ENCODE measurements at places on chromosomes 7 and 10.

DNA sequence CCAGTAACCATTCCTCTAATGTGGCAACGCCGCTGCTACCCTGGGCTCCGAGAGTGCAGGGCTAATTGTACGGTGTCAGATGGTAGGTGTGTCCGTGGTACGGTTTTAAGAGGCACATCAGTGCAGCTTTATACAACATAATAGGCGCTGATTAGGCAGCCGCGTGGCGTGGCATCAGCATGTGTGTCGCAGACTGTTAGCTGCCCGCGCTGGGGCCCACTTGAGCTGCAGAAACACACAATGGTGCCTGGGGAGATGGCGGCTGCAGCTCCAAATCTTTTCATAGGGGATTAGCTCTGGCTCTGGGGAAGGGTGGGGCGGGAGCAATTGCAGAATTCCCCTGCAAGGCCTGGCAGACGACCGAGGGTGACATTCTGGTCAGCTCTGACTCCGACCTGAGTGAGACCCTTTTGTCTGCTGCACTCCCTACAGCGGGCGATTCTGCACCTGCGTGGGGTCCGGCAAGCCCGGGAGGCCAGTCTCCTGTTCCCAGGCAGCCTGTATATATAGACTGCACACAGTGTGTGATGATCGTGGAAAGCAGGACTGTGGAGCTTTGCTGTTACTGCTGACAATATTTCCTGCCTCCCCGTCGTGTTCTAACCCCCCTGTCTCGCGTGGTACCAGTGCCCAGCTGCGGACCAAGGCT, 722.7 kb upstream of the CELF2 start:
- DNase-seq = no peak

GRCh38 chr7:140914083-140914482, 10.6 kb downstream of the BRAF start:
- DNase-seq = no peak

- no peak for DNase-seq
These were observed 232 bp upstream of the GRID1 start for GRCh38 chr10:86366902-86367151.

GRCh38 chr7:48718731-48719378, 205.5 kb upstream of the CDC14C start:
- no peak for DNase-seq

DNA sequence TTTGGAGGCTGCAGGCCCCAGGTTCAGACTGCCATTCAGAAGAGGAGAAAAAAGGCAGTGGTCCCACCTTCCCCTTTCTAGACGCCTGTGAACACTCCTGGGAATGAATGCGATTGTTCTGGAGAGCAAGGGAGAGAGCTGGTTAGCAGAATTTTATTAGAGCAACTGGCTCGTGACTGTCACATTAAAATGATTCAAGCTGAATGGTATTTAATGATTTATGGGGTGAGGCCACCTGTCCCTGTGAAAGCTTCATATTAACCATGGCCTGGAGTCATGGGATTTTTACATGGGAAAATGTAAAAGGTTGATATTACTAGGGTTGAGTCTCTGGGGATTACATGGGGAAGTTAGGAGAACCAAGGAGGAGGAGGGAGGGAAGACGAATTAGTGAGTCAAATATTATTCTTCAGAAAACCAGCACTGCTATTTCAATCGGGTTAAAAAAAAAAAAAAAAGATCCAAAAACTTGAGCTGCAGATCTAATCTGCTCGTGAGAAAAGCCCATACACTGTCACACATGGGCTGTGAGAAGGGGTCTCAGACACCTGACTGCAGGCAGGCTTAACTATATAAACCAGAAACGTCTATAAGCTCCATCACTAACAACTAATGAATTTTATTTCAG, 8.3 kb downstream of the CXCL12 start:
- DNase-seq = no peak

DNA sequence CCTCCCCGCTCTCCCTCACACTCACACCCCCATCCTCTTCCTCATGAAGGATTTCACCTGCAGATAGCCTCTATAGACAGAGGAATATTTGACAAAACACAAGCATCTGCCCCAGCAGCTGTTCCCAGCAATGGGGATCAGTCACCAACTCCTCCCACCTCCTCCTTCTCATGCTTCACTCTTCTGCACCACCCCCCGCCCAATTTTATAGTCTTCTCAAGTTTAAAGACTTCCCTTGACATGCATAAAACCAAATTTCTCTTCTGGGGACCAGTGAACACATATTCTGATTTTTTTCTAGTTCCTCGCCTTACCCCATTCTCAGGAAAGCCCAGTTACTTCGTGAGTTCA, 654.4 kb downstream of the LRMDA start:
- DNase-seq = no peak

GRCh38 chr10:72170733-72171132, 45.1 kb upstream of the ANAPC16 start:
- DNase-seq = no peak

DNA sequence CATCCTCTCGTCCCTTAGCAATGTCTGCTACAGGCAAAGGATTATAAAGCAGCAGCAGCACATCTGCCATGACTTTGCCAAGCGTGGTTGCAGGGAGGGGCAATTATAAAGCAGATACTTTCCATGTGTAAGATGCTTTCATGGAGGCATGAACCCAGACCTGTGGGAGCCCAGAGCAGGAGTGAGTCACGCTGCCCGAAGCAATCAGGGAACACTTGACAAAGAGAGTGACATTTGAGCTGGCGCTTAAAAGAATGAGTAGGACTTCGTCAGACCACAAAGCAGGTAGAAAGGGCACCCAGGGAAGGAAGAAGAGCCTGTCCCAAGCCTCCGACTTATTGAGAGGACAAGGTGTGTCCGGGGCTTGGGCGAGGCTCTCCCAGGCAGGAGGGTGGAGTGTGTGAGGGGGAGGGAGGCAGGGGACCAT, 147.2 kb downstream of the MYOF start:
- no peak for DNase-seq

DNA sequence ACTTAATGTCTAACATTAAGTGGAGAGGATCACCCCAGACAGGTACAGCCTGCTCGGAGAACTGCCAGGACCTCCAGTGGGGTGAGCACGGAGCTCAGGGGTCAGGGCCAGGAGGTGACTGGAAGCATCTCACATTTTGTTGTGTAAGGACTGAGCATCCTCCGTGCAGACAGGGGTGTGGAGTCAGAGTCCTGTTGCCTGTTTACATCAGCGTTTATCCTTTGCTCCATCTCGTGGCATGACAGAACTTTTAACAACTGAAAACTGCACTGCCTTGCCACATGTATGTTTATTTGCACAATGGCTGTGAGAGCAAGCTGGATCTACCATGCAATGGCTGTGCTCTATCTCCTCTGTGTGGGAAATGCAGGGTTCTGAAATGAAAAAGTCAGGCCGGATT, 175.4 kb upstream of the AKR1E2 start:
- DNase-seq = no peak

DNA sequence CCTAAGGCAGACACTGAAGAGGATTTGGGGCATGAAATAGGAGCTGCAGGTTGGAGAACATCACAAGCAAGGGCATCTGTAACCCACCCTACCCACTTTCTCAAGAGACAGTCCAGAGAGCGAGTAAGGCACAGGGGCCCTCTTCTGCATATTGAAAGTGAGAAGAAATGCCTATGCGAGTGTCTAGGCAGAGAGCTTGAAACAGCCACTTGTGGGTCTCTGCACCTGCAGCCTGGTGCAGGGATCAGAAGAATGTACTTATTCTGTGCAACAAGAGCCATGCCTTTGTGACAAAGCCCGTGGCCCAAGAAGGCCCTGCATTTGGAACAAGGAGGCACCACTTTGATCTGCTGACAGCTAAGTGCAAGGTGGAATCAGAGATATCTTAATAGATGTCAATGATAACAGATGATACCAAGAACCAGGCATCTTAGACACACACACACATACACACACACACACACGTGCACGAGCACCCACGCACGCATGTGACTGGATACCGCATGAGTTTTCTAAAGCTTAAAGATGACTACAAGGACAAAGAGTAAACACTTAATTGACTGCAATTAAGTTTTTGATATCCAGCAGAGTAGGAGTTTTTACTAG, 89.3 kb downstream of the NPSR1 start:
- no peak for DNase-seq

DNA sequence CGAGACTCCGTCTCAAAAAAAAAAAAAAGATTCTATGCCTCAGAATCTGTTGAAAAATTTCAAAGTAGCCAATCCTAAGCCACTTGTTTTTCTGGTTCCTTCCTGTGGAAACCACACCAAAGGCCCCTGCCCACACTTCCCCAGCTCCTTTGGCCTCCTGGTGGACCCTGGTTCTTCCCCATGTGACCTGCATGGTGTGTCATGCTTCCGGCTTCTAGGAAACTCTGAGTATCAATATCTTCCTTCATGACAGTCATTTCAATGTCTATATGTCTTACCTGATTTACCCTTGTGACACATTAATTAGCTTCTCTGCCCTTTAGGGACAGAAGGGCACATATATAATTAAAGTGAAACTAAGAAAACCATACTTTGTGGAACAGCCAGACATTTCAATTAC, 80.4 kb upstream of the GRB10 start:
- no peak for DNase-seq

GRCh38 chr7:66297579-66297978, 92.4 kb downstream of the TPST1 start:
- no peak for DNase-seq

GRCh38 chr10:132632091-132632561, 94.5 kb downstream of the INPP5A start:
- no peak for DNase-seq

- DNase-seq = no peak
These were observed 278.1 kb downstream of the MAGI2 start for GRCh38 chr7:79175374-79175773.

- no peak for DNase-seq
These were observed 658 bp downstream of the CYP2E1 start for GRCh38 chr10:133527771-133528271.

GRCh38 chr7:79320741-79321473, 132.6 kb downstream of the MAGI2 start:
- no peak for DNase-seq

DNA sequence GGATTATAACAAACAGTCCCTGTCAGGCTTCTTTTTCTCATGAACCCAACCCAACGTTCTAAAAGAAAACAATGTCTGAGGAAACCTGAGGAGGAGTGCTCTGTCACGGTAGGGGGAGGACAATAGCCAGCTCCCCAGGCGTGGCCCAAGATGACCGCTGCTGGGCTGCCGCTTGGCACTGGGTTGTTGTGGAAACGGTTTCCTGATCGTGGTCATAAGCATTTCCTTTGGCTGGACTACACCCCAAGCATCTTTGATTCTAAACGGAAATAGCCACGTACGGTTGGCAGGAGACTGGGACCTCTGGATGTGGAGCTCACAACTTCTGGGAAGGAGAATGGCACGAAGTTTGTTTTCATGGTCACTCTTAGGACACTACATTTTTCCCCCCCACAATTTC, 30.4 kb upstream of the DMBT1 start:
- no peak for DNase-seq

DNA sequence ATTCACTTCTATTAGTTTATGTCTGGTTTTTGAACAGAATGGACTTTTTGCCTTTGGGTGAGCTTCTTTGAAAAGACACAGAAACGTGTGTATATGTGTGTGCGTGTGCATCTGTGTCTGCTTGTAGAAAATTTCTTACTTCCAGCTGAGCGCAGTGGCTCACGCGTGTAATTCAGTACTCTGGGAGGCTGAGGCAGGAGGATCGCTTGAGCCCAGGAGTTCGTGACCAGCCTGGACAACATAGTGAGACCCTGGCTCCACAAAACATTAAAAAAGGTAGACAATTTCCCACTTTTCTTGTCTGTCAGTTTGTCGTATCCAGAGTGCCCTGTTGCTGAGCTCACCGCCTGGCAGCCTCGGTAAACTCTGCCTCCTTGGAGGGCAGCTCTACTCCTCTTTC, 25.4 kb downstream of the PPP2R2D start:
- DNase-seq = no peak

Measured in stimulated activated CD4-positive, alpha-beta T cell treated with anti-CD3 and anti-CD28 coated beads, Interleukin-2, amount 100 ng/mL, for 4 hours (primary cell).